ENCODE measurements at places on chromosomes 2 and 18.

GRCh38 chr2:152647552-152647951 lies 69.7 kb downstream of the PRPF40A start:
- DNase-seq: no peak

DNA sequence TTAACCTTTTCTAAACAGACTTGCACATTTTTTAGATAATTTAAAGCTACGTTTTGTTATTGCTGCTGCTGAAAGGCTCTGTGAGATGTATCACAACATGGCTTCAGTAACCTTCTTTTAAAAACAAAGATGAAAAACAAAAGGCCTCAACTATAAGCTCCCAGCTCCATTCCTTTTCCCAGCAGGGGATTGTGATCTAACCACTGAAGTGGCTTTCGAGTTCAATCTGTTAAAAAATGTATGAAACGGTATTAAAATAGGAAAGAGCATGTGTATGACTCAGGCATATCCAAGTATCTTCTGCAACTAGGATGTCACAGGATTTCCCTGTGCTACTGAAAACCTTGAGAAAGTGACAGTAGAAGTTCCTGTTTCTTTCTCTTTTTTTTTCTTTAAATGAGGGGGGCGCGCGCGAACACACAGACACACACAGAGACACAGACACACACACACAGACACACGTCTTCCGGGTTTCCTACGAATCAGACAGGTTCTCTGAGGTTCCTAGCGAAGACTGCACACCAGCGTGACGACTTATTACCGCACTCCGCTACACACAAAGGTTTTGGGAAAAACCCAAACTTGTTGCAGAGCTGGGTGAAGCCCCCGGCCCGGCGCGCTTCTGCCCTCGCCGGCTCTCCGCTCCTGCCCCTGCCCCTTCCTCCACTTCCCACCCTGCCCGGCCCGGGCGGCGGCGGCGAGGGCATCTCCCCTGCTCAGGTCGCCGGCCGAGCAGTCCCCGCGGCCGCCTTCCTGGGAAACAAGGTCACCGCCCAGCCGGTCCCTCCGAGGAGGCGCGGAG lies 86.8 kb downstream of the RBMS1 start:
- peak; percentile 73 for DNase-seq

DNA sequence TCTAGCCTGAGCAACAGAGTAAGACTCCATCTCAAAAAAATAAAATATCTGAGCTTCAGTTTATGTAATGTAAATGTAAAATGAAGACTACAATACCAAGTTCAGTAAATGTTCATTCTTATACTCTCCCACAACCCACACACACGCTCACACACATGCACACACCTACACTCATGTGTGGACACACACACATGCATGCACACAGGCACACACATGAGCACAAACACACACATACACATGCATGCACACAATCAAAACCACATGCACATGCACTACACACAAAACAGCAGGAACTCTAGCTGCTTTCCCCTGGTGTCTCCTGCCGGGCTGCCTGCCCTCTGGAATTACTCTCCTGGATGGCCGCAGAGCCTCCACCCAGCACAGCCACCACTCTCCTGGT lies 90.6 kb downstream of the GFPT1 start:
- no peak for DNase-seq

GRCh38 chr2:12931186-12931844 lies 214.6 kb downstream of the TRIB2 start:
- DNase-seq: peak; percentile 43

- DNase-seq: no peak
Measured at GRCh38 chr18:28003451-28003850, 173.5 kb downstream of the CDH2 start.

DNA sequence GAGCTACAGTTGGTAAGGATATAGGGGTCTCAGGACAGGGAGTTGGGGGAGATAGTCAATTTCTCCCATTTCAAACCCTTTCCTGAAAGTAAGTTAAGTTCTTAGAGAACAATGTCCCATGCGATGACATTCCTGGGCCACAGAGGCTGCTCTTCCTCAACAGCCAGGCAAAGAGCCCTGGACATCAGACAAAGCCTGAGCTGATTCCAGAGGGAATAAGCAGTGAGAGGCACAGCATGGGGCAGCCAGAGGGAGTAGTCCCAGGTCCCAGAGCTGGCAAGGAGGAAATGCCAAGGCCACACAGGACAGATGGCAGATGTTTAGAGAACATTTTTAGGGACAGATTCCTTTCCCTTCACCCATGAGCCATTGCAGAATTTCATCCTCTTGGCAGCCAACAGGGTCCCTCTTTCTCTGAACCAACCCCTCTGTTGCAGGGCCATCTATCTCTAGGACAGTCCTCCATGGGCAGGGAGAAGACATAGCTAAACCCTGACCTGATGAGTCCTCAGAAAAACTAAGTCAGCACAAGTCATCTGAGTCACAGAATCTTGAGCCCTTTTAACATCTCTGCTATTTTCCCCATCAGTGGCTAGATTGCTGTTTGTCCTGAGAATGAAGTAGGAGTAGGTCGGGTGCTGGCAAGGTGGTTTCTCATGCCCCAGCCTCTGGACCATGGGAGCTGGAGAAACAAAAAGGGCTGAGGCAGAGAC lies 81.6 kb upstream of the STPG4 start:
- DNase-seq: no peak

DNA sequence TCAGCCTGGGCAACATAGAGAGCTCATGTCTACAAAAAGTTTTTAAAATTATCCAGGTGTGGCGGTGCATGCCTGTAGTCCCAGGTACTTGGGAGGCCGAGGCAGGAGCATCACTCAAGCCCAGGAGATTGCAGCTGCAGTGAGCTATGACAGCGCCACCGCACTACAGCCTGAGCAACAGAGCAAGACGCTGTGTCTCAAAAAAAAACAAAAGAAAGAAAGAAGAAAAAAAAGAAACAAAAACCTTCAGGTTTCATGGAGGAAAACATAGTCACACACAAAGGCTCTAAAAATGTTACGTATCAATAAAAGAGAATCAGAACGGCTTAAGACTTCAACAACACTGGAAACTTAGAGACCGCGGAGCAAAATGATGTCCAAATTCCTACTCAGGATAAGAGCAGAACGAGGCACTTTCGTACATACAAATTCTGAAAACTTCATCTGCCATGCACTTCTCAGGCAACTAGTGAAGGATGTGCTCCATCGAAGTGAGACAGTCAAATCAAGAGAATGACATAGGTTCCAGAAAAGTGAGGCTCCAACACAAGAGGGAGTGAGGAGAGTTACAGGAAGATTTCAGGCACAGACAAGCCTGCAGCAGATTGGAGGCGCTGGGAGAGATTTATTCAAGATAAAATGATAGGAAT lies 4.4 kb downstream of the HDLBP start:
- peak; percentile 24 for DNase-seq

DNA sequence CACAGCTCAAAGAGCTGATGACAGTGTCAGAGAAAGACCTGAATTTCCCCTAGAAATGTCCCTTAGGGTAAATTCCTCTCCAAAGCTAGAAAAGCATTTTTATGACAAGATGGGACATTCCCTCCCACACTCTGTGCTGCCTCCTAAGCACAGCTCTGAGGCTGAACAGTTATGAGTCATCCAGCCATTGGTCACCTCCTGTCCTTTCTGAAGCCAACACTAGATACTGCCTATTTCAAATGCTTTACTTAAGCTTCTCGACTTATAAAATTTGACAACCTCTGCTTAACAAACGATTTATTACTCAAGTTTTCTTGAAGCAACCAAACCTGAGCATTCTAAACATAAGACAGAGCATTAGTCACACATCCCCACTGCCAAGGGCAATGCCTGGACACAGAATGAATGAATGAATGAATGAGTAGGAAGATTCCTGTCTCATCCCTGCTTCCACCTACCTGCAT lies 35.4 kb downstream of the B4GALT6 start:
- peak; percentile 45 for DNase-seq

GRCh38 chr2:60966507-60967405 lies 50.8 kb upstream of the PEX13 start:
- no peak for DNase-seq

GRCh38 chr2:191247381-191248057 lies 2.3 kb downstream of the MYO1B start:
- peak; percentile 96 for DNase-seq

DNA sequence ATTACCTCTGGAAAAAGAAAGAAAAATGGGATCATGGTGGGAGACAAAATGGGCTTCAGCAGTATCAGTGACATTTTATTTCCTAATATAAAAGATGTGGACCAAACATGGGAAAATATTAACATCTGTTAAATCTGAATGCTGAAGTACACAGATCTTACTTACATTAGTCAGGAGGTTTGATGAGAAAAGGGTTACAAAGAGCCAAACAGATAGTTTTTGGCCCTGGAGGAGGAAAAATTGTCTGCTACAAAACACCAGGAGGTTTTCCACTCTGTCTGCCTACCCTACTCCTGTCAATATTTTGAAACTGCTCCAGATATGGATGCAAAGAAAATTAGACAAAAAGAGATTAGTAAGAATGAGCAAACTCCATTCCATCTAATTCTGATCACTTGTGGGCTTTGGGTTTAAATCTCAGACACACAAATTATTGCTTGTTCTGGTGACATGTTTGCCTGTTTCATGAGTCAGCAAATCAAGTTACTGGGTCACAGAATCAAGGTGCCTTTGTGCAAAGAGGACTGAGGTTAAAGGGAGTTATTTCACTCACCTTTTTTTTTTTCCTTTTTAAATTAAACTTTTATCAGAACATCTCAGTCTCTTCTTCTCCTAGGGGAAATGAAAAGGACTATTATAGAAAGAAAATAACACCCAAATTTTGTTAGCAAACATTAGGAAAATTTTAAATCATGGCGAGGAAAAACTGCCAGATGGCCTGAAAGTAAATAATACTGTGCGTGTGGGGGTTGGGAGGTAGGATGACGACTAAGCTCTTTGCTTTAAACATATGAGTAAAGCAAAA lies 87.0 kb upstream of the SPATS2L start:
- no peak for DNase-seq

DNA sequence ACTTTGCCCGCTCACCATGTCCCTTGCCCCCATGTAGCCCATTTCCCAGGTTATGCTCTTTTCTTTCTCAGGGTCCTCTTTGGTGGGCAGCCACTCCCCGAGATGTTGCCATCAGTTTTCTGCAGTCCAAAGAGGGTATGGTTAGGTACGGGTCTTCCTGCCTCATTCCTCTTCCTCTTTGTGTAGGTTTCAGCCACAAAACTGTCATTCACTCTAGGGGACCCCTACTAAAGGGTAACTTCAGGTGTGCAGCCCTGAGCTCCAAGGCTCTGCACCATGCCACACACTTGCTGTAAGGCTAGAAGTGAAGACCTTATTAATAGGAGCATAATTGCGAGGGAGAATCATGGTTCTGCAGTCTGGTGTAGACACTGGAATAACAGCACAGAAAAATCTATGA lies 99.8 kb upstream of the ZNF397 start:
- no peak for DNase-seq

GRCh38 chr2:172427256-172427989 lies at the start of gene ITGA6:
TSS of gene ITGA6 (plus strand) at chr2:172427586.
- DNase-seq: peak; percentile 81

- DNase-seq: no peak
Measured at GRCh38 chr2:119248311-119248710, 24.7 kb downstream of the STEAP3 start.

DNA sequence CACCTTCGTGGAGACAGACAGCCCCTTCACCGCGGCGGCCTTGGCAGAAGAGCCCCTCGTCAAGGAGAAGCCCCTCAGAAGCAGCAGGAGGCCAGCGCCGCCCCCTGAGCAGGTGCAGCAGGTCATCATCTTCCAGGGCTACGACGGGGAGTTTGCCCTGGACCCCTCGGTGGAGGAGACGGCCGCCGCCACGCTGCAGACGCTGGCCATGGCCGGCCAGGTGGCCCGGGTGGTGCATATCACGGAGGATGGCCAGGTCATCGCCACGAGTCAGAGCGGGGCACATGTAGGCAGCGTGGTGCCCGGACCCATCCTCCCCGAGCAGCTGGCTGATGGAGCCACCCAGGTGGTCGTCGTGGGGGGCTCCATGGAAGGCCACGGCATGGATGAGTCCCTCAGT lies 145.7 kb downstream of the PTGR3 start:
- DNase-seq: no peak

DNA sequence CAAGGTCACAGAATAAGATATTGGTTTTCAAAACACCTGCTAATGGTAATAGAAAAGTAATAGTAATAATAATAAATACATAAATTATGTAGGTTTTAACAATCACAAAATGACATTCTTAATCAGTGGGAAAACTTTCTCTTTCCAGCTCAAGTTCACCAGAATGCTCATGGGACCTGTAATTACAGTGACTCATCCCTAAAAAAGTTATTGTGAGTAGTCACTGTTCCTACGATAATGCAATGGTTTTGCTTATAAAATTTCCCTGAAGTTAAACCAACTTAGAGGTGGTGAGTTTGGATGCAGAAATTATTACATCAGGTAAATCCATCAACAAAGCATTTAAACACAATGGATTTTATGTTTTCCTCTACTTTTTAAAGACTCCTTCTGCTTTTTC lies 502.3 kb downstream of the PID1 start:
- peak; percentile 35 for DNase-seq

- no peak for DNase-seq
Measured at GRCh38 chr2:157957596-157957995, 81.5 kb upstream of the ACVR1 start.
